Small intestine (tissue), 16 donors: ENCODE measurements at places on chromosomes 4 and X. TPM values are rescaled to one million over a fixed set of nuclear protein-coding genes. Genes with fewer than 3 reads are reported as not detected.

GRCh38 chr4:90979556-90979955 is 852.4 kb downstream of the CCSER1 start:
- no peaks in the 10 kb centered on the region for H3K27me3 ChIP-seq
- H3K4me1 ChIP-seq: no peaks in the 10 kb centered on the region
- H3K36me3 ChIP-seq: no peaks in the 10 kb centered on the region

- H3K27me3 ChIP-seq: no peaks in the 10 kb centered on the region
- H3K36me3 ChIP-seq: no peaks in the 10 kb centered on the region
- no peaks in the 10 kb centered on the region for H3K4me1 ChIP-seq
- no peak for DNase-seq
Measured at GRCh38 chr4:121353213-121353612, 27.6 kb downstream of the QRFPR start.

- no peaks in the 10 kb centered on the region for H3K36me3 ChIP-seq
- no peak overlapping the region for H3K4me3 ChIP-seq
- no peaks in the 10 kb centered on the region for H3K27me3 ChIP-seq
- no peaks in the 10 kb centered on the region for H3K4me1 ChIP-seq
- no peak for DNase-seq
- no peak overlapping the region for H3K27ac ChIP-seq
Measured at GRCh38 chr4:76791479-76791878, 106.5 kb downstream of the SOWAHB start.

GRCh38 chrX:44012484-44013096 is 39.4 kb upstream of the NDP start:
- no peaks in the 10 kb centered on the region for H3K27me3 ChIP-seq
- no peaks in the 10 kb centered on the region for H3K4me1 ChIP-seq
- H3K4me3 ChIP-seq: no peak overlapping the region
- no peak for DNase-seq
- H3K36me3 ChIP-seq: no peaks in the 10 kb centered on the region

- H3K27ac ChIP-seq: no peak overlapping the region
- no peaks in the 10 kb centered on the region for H3K4me1 ChIP-seq
Measured at GRCh38 chr4:121143131-121143530, 21.0 kb downstream of the TNIP3 start.

- H3K27ac ChIP-seq: no peak overlapping the region
- no peaks in the 10 kb centered on the region for H3K4me1 ChIP-seq
- no peaks in the 10 kb centered on the region for H3K36me3 ChIP-seq
- H3K27me3 ChIP-seq: peaks cover 18% of the 10 kb centered on the region
Measured at GRCh38 chr4:30722359-30723200, 2.4 kb downstream of the PCDH7 start.

- H3K27me3 ChIP-seq: no peaks in the 10 kb centered on the region
- no peak for DNase-seq
- H3K4me3 ChIP-seq: no peak overlapping the region
- no peaks in the 10 kb centered on the region for H3K36me3 ChIP-seq
- no peaks in the 10 kb centered on the region for H3K4me1 ChIP-seq
- H3K27ac ChIP-seq: peak overlapping the region; percentile 44
Measured at GRCh38 chrX:134990475-134990800, 353 bp upstream of the SMIM10 start.

DNA sequence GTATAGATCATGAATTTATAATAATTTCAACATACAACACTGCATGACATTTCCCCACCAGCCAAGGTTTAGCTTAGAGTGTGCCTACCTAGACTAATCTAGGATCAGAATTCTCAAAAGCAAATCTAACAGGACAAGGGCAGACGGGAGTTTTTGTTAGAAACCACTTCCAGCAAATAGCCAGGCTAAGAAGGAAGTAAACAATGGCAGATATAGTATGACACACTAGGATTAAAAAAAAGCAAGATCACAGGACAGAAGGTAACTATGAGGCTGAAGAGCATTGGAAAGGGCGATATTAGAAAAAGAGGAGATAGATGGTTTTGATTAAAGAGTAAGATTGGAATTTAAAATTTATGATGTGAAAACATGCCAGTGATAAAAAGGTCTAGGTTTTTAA is 124.8 kb downstream of the LRBA start:
- no peaks in the 10 kb centered on the region for H3K36me3 ChIP-seq
- H3K27me3 ChIP-seq: no peaks in the 10 kb centered on the region
- no peaks in the 10 kb centered on the region for H3K4me1 ChIP-seq
- no peak for DNase-seq
- H3K27ac ChIP-seq: no peak overlapping the region

- no peaks in the 10 kb centered on the region for H3K36me3 ChIP-seq
- no peaks in the 10 kb centered on the region for H3K27me3 ChIP-seq
- H3K27ac ChIP-seq: no peak overlapping the region
- no peak for DNase-seq
- H3K4me1 ChIP-seq: no peaks in the 10 kb centered on the region
Measured at GRCh38 chrX:5617666-5618065, 611.0 kb downstream of the NLGN4X start.

DNA sequence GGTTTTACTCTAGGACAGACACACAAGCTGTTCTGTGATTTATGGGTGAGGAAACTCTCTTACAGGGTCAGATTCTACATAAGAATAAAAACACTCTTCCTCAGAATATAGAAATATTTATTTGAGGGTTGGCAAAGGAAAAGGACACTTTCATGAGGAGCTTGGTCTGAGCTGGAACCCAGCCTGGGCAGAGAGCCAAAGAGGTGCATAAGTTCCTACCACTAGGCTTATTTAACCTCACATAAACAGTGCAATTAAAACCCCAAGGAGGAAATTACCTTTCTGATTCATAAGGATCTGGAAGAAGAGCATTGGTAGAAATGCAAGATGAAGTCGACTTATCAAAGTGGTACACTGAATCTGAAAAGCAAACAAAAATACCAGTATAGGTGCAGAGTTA is 32.9 kb downstream of the SETD7 start:
- H3K4me3 ChIP-seq: no peak overlapping the region
- H3K27me3 ChIP-seq: no peaks in the 10 kb centered on the region
- no peak overlapping the region for H3K27ac ChIP-seq

DNA sequence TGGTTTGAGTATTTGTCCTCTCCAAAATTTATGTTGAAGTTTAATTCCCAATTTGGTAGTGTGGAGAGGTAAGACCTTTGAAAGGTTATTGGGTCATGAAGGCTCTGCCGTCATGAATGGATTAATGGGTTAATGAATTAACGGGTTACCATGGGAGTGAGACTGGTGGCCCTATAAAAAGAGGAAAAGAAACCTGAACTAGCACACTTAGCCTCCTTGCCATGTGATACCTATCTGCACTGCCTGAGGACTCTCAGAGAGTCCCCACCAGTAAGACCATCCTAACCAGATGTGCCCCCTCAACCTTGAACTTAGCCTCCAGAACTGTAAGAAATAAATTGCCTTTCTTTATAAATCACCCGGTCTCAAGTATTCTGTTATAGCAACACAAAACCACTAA is 39.3 kb downstream of the PAGE1 start:
- no peaks in the 10 kb centered on the region for H3K36me3 ChIP-seq
- no peak overlapping the region for H3K4me3 ChIP-seq
- no peak for DNase-seq
- H3K27me3 ChIP-seq: no peaks in the 10 kb centered on the region
- no peaks in the 10 kb centered on the region for H3K4me1 ChIP-seq
- no peak overlapping the region for H3K27ac ChIP-seq

GRCh38 chrX:113522814-113523213 is 682.2 kb upstream of the AMOT start:
- no peak for DNase-seq
- no peaks in the 10 kb centered on the region for H3K4me1 ChIP-seq
- no peak overlapping the region for H3K27ac ChIP-seq

- no peak for DNase-seq
- peaks cover 2% of the 10 kb centered on the region for H3K36me3 ChIP-seq
- no peaks in the 10 kb centered on the region for H3K4me1 ChIP-seq
- no peak overlapping the region for H3K27ac ChIP-seq
- H3K4me3 ChIP-seq: no peak overlapping the region
Measured at GRCh38 chr4:88645994-88646393, 51.6 kb downstream of the NAP1L5 start.

GRCh38 chrX:69389101-69389501 is 115.0 kb upstream of the NALF2 start:
- no peaks in the 10 kb centered on the region for H3K4me1 ChIP-seq
- no peaks in the 10 kb centered on the region for H3K36me3 ChIP-seq
- H3K4me3 ChIP-seq: no peak overlapping the region
- no peak overlapping the region for H3K27ac ChIP-seq
- no peak for DNase-seq

DNA sequence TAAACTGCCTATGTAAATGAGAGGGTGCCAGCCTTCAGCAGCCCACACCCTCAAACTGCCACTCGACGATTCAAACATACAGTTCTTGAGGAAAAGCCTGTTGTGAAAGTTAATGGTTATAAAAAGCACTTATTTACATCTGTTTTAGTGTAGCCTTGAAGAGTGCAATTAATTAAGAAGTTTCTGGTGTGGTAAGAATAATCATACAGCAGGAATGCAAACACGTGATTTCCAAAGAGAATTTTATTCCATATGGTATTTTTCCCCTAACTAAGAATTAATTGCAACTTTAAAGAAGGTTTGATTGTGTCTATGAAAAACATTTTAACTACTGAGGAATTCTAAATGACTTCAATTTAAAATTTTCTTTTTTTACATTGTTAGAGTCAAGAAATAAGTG is 176.3 kb upstream of the PITX2 start:
- no peak overlapping the region for H3K27ac ChIP-seq
- H3K4me1 ChIP-seq: no peaks in the 10 kb centered on the region
- no peaks in the 10 kb centered on the region for H3K36me3 ChIP-seq
- no peaks in the 10 kb centered on the region for H3K27me3 ChIP-seq

GRCh38 chr4:65698631-65699030 is 28.3 kb upstream of the EPHA5 start:
- no peak overlapping the region for H3K27ac ChIP-seq
- no peak for DNase-seq
- no peaks in the 10 kb centered on the region for H3K36me3 ChIP-seq
- H3K4me1 ChIP-seq: no peaks in the 10 kb centered on the region

DNA sequence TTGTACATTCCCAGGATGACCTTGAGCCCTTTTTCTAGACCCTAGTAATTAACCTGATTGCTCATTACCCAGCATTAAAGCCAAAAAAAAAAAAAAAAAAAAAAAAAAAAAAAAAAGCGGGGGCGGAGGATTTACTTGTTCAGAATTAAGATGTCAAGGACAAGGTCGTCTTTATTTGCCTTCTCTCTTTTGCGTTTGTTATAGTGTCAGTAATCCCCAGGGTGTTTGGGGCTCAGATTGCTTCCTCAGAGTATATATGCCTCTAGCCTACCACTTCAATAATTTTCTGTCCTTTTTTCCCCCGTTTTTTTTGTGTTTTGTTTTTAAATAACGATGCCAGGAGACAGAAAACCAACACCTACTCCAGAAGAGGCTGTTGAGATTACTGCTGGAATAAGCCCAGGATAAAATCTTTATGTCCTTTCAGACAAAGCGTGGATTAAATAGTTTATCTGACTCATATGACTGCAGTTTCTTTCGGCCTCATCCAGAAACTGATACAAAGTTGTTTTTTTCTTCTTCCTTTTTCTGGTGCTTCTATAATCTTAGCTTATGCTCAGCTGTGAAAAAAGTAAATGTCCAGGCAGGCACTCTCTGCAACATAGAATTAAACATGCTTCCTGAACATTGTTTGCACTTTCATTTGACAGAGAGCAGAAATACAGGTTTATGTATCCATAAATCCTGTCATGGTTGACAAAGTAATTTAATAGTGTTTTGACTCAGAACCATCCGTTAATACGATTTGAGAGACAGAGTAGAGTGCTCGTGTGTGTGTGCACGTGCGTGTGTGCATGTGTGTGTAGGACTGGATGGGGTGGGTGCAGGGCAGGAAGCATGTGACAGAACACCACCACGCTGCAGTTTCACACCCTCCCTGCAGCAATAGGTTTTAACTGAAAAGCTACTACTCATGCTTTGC is 138.6 kb downstream of the AFF1 start:
- H3K4me3 ChIP-seq: no peak overlapping the region
- no peaks in the 10 kb centered on the region for H3K36me3 ChIP-seq
- no peaks in the 10 kb centered on the region for H3K27me3 ChIP-seq

DNA sequence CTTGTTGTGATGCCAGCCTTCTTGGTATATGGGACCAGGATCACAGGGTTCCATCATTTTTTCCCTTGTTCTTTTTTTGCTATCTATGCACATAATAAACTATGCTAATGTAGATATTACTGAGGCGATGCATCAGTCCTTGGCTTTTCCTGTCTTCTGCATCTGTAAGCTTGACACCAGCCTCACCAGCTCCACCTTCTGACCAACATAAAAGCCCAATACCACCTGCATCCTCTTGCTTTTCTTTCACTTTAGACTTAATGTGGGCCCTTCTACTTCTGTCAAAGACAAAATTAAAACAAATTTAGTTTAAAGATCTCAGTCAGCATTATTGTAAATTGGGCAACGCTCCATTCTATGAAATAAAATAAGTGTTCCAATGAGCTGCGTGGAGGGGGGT is 1718.8 kb upstream of the PCDH10 start:
- no peaks in the 10 kb centered on the region for H3K4me1 ChIP-seq
- H3K36me3 ChIP-seq: no peaks in the 10 kb centered on the region
- no peak for DNase-seq
- no peak overlapping the region for H3K4me3 ChIP-seq
- H3K27me3 ChIP-seq: no peaks in the 10 kb centered on the region
- no peak overlapping the region for H3K27ac ChIP-seq

DNA sequence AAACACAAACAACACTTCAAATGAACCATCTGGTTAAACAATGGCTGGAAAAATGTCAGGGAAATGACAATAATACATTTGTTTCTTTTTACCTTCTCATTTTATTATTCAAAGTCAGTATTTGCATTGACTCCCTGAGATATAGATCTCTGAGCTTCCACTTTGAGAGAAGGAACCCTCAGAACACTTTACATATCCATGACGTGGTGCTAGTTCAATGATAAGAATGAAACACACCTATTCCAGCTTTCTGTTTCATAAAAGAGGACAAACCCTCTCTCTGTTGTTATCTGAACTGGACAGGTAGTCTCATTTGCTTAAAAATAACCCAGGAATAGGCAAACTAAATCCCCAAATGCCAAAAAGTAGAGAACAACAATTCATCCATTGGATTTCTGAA is 65.3 kb upstream of the CCSER1 start:
- no peaks in the 10 kb centered on the region for H3K36me3 ChIP-seq
- H3K27ac ChIP-seq: no peak overlapping the region
- DNase-seq: no peak
- H3K4me3 ChIP-seq: no peak overlapping the region

DNA sequence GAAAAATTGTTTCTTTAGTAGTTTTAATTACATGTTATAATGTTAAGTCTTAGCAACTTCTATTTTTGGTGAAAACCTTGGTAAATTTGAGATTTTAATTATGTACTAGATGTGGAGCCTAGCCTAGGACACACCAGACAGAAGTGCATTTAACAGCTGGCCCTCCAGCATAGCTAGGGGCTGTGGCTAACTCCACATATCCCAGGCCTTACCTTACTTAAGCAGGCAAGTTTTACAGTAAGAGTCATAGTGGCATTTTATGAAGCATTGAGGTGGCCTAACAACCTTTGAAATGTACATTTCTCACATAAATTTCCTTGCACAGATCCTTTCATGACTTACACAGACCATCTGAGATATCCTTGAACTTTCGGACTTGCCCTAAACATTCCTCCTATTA is 71.6 kb upstream of the C4orf54 start:
- H3K4me3 ChIP-seq: no peak overlapping the region
- no peaks in the 10 kb centered on the region for H3K27me3 ChIP-seq
- H3K4me1 ChIP-seq: no peaks in the 10 kb centered on the region
- no peak overlapping the region for H3K27ac ChIP-seq
- H3K36me3 ChIP-seq: no peaks in the 10 kb centered on the region

RTL5 gene
- 0.22 TPM for polyA plus RNA-seq

TMEM184C gene
- polyA plus RNA-seq: 6.3 TPM

NPY2R gene
- 0.28 TPM for polyA plus RNA-seq

SOWAHD gene
- 5.4 TPM for polyA plus RNA-seq

VCX3A gene
- polyA plus RNA-seq: 0.10 TPM

C4orf17 gene
- polyA plus RNA-seq: not detected

INTS12 gene
- polyA plus RNA-seq: 20.1 TPM

IRS4 gene
- polyA plus RNA-seq: 0.04 TPM

RHOH gene
- 3.6 TPM for polyA plus RNA-seq

CLDN34 gene
- polyA plus RNA-seq: not detected

MAGEA10 gene
- polyA plus RNA-seq: not detected
